Activated CD8-positive, alpha-beta T cell treated with anti-CD3 and anti-CD28 coated beads for 36 hours (primary cell): ENCODE measurements at places on chromosomes 1 and 21. TPM values are rescaled to one million over a fixed set of nuclear protein-coding genes. Genes with fewer than 3 reads are reported as not detected.
A peak's percentile ranks its signal among the peaks of the same experiment; 100 is the strongest.

DNA sequence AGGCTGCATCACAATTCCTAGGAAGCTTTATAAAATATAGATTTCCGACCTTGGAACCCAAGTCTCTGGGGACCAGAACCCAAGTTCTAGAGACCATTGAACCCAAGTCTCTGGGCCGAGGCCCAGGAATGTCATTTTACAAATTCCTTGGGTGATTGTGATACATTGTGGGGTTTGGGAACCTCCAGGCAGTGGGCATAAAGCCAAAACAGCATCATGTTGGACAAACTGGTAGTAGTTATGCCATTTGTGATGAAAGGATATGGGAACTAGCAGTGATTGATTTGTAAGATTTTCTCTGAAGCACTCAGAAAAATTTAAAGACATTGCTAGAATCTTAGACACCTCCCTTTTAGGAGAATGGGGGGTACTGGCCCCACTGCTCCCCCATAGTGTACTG, 160.2 kb downstream of the HIVEP3 start:
- no peak for DNase-seq
- peaks cover 34% of the 10 kb centered on the region for H3K4me1 ChIP-seq
- H3K36me3 ChIP-seq: peaks cover 6% of the 10 kb centered on the region
- no peak overlapping the region for H3K4me3 ChIP-seq

DNA sequence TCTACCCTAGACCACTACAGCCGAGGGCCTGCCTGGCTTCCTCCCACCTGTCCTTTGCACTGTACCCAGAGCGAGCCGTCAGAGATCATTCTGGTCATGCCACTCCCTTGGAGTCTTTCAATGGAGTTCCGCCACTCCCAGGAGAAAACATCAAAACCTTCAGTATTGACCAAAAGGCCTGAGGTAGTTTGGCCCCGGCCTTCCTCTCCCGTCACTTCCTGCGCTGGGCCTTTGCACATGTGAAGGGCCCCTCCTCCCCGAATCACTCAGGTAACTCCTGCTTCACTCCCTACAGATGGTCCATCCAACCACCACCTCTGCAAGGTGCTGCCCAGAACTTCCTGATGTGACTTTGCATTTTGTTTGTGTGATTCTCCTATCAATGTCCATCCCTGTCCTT, 26.6 kb downstream of the UBE2G2 start:
- no peak for DNase-seq
- no peak overlapping the region for H3K27ac ChIP-seq
- peaks cover 40% of the 10 kb centered on the region for H3K36me3 ChIP-seq
- peaks cover 6% of the 10 kb centered on the region for H3K4me1 ChIP-seq
- H3K4me3 ChIP-seq: no peak overlapping the region

DNA sequence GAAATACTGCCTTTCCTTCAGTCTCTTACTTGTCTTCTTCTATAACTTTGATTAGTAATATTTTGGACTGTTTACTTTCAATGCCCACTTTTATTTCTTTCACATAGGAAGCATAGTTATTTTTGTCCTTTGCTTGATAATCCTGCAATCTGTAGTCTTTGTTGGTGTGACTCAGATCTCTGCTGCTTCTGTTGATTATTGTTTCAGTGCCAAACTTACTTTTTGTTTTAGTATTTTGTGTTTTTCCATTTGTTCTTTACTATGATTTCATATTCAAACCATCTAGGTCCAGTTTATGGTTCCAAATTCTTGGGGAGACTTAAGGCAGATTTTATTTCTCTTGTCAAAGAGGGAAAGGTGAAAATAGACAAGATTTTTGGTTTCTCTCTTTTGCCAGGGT, 399.9 kb downstream of the HLX start:
- no peak overlapping the region for H3K27ac ChIP-seq
- no peaks in the 10 kb centered on the region for H3K36me3 ChIP-seq
- DNase-seq: no peak
- no peak overlapping the region for H3K4me3 ChIP-seq
- peaks cover 15% of the 10 kb centered on the region for H3K27me3 ChIP-seq

- no peaks in the 10 kb centered on the region for H3K27me3 ChIP-seq
- H3K4me1 ChIP-seq: no peaks in the 10 kb centered on the region
- no peak overlapping the region for H3K27ac ChIP-seq
- DNase-seq: no peak
- H3K4me3 ChIP-seq: no peak overlapping the region
- no peaks in the 10 kb centered on the region for H3K36me3 ChIP-seq
Measured at GRCh38 chr1:56387071-56387740, 192.2 kb downstream of the PLPP3 start.

- DNase-seq: no peak
- H3K4me1 ChIP-seq: peaks cover 3% of the 10 kb centered on the region
- H3K4me3 ChIP-seq: no peak overlapping the region
- no peak overlapping the region for H3K27ac ChIP-seq
Measured at GRCh38 chr1:228998179-228998578, 262.9 kb downstream of the RHOU start.

DNA sequence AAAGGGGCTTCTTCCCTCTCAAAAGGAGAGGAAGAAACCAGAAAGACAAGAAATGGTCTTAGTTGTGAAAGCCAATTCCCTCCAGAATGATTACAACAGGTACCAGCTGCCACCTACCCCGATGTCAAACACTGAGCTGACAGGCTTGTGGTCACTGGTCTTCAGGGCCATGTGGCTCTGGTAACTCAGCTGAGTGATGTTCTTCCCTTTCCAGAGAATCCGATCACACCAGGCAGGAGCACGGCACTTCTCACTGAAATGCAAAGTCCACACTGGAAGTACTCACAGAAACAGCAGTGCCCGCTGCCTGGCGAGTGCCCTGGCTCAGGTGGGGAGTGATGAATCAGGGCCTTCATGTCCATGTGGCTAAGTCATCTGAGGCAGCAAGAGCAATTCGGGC, 18.7 kb upstream of the MTF1 start:
- H3K4me3 ChIP-seq: no peak overlapping the region
- no peaks in the 10 kb centered on the region for H3K27me3 ChIP-seq
- H3K4me1 ChIP-seq: no peaks in the 10 kb centered on the region

DNA sequence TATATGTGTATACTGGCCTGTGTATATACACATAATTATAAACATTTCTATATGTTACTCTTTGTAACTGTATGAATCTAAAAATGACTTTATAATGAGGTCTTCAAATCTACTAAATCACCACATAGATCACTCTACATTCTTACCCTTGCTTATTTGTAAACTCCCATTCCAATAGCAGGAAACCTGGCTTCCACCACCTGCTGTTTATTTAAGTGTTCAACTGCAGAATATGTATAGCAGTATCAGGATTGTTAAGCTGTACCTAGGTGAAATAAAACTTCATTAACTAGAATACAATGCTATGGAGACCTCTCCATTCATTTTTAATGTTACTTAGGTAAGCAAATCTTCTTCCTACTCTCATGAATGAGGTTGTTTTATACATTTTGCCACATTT, 1351.1 kb upstream of the B3GALT2 start:
- H3K36me3 ChIP-seq: no peaks in the 10 kb centered on the region
- H3K27ac ChIP-seq: no peak overlapping the region
- DNase-seq: no peak
- H3K4me1 ChIP-seq: no peaks in the 10 kb centered on the region
- no peaks in the 10 kb centered on the region for H3K27me3 ChIP-seq

DNA sequence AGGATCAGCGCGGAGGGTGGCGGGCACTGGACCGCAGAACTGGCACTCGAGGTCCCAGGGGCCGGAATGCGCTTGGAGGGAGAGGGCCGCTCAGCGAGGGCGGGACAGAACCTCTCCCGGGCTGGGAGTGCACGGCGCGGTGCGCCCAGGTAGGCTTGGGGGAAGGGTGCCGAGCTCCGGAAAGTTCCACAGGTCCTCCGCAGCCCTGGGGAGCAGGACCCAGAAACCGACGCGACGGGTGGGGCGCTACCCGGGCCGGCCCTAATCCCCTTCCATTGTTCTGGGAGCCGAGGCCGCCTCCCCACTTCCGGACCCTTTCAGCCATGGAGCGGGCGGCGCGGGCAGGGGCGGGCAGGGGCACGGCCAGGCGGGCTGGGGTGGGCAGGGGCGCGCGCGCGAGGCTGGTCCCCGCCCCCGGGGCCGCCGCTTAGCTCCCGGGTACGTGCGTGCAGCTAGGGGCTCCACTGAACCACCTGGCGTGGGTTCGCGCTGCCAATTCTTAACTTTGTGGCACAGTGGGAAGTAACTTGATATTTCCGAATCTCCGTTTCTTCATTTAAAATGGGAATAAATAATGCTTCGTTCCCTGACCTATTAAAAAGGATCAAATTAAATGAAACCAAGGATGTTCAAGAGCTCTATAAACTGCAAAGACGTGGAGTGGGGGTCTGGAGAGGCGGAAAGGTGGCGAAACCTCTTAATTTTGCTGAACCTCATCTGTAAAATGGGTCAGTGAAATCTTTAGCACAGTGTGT, 20.7 kb downstream of the LGR6 start:
- H3K27ac ChIP-seq: no peak overlapping the region
- DNase-seq: no peak
- H3K4me1 ChIP-seq: peaks cover 5% of the 10 kb centered on the region

GRCh38 chr1:225691861-225692516, 39.1 kb upstream of the ENAH start:
- H3K27me3 ChIP-seq: no peaks in the 10 kb centered on the region
- no peak for DNase-seq
- H3K4me1 ChIP-seq: no peaks in the 10 kb centered on the region
- H3K4me3 ChIP-seq: no peak overlapping the region
- no peaks in the 10 kb centered on the region for H3K36me3 ChIP-seq
- H3K27ac ChIP-seq: no peak overlapping the region

- no peak overlapping the region for H3K4me3 ChIP-seq
- no peak for DNase-seq
- H3K27me3 ChIP-seq: no peaks in the 10 kb centered on the region
Measured at GRCh38 chr1:230763927-230764591, 16.9 kb downstream of the CAPN9 start.

Gene CFHR2
- total RNA-seq: not detected

GRCh38 chr1:28983509-28984310, 69.3 kb downstream of the EPB41 start:
- H3K36me3 ChIP-seq: peaks cover 24% of the 10 kb centered on the region
- peak overlapping the region; percentile 10 for H3K27ac ChIP-seq
- DNase-seq: no peak
- H3K4me3 ChIP-seq: no peak overlapping the region
- H3K4me1 ChIP-seq: peaks cover 55% of the 10 kb centered on the region
- no peaks in the 10 kb centered on the region for H3K27me3 ChIP-seq

DNA sequence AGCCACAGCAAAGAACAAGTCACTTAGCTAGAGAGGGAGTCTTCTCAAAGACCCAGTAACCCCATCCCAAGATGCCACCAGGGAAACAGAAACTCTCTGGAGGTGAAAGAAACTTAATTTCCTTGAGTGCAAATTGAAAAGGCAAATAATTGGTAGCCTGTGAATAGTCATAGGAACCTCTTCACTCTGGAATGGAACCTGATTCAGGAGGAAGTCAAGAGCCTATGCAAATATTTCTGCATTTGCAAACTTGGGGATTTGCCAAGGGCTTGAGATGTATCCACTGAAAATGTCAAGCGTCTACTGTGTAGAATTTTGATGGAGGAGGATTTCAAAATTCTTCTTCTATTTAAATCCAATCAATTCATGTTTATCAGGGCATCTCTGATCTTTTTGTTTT, 5.7 kb downstream of the HIVEP3 start:
- no peaks in the 10 kb centered on the region for H3K27me3 ChIP-seq
- no peak overlapping the region for H3K4me3 ChIP-seq
- no peak overlapping the region for H3K27ac ChIP-seq
- H3K4me1 ChIP-seq: peaks cover 54% of the 10 kb centered on the region
- DNase-seq: no peak
- H3K36me3 ChIP-seq: no peaks in the 10 kb centered on the region

GRCh38 chr1:210635108-210635507, 306.4 kb downstream of the HHAT start:
- no peaks in the 10 kb centered on the region for H3K4me1 ChIP-seq
- H3K36me3 ChIP-seq: no peaks in the 10 kb centered on the region
- H3K27me3 ChIP-seq: no peaks in the 10 kb centered on the region
- H3K4me3 ChIP-seq: no peak overlapping the region
- H3K27ac ChIP-seq: no peak overlapping the region

Gene FNBP1L
- total RNA-seq: 0.20 TPM

DNA sequence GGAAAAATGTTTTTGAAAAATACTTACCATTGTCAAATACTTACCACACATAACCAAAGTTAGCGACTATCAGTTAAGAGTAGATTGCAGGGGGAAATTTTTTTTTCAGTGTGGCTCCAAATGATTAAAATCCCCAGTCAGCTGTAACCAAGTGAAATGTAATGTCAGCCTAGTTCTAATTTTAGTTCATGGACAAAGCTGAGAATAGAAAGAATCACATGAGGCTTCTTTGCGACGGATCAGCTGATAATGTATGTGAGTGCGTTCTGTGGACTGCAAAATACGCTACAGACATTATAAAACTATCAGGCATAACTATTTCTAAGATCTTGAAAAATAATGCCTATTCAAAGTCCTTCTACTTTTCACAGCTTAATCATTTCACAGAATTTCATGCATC, at the start of gene LRRC39:
LRRC39 (minus strand) TSS at position 166 of the 400 bp plus-strand sequence. CDS start 9,740 bp downstream, outside the sequence.
- H3K27ac ChIP-seq: no peak within 1 kb of the TSS
- DNase-seq: no peak
- no peak within 1 kb of the TSS for H3K4me3 ChIP-seq
- no peaks in the 10 kb centered on the region for H3K36me3 ChIP-seq

GRCh38 chr1:231867607-231868006, 241.0 kb downstream of the DISC1 start:
- no peaks in the 10 kb centered on the region for H3K27me3 ChIP-seq
- H3K36me3 ChIP-seq: no peaks in the 10 kb centered on the region
- H3K4me1 ChIP-seq: peaks cover 30% of the 10 kb centered on the region
- no peak for DNase-seq
